AML-193 (cell line): ENCODE measurements at places on chromosomes 7 and 10.

DNA sequence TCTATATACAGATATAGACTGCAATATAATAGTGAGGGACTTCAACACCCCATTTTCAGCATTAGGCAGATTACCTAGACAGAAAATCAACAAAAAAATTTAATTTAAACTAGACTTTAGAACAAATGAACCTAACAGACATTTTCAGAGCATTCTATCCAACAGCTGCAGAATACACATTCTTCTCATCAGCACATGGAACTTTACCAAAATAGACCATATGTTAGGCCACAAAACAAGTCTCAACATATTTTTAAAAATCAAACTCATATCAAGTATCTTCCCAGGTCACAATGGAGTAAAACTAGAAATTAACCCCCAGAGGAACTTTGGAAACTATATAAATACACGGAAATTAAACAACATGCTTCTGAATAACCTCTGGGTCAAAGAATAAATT lies 169.6 kb downstream of the MTERF1 start:
- DNase-seq = no peak

DNA sequence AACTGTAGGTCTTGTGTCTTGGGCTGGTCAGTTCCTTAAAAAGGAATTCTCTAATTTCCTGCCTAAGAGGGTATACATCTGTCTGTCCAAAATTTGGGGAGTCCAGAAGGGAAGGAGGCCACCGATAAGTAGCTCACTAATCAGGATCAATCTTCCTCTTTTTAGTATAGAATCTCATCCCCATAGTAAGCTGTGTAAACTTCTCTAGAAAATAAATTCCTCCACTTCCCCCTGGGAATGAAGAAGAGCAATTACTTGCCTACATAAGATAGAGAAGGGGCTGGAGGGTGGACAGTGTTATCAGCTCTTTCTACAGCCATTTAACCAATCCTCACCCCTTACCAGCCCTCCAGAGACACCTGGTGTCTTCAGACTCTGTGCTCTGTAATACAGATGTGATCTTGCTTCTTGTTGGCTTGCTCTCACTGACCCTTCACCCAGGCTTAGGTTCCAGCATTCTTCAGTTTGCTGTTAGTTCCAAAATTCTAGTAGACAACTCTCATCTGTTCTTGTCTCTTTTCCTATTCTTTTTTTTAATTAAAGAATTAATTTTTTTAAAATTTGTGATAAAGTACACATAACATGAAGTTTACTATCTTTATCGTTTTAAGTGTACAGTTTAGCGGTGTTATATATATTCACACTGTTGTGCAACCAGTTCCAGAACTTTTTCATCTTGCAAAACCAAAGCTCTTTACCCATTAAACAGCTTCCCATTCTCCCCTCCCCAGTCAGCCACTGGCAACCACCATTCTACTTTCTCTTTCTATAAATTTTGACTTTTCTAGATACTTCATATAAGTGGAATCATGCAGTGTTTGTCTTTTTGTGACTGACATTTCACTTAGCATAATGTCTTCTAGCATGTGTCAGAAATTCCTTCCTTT lies 6.5 kb upstream of the PRKAR2B start:
- peak; percentile 38 for DNase-seq

- DNase-seq = no peak
These were observed 118.5 kb downstream of the NKX6-2 start for GRCh38 chr10:132667342-132668047.

GRCh38 chr10:59698326-59698725 lies 11.3 kb downstream of the SLC16A9 start:
- no peak for DNase-seq

DNA sequence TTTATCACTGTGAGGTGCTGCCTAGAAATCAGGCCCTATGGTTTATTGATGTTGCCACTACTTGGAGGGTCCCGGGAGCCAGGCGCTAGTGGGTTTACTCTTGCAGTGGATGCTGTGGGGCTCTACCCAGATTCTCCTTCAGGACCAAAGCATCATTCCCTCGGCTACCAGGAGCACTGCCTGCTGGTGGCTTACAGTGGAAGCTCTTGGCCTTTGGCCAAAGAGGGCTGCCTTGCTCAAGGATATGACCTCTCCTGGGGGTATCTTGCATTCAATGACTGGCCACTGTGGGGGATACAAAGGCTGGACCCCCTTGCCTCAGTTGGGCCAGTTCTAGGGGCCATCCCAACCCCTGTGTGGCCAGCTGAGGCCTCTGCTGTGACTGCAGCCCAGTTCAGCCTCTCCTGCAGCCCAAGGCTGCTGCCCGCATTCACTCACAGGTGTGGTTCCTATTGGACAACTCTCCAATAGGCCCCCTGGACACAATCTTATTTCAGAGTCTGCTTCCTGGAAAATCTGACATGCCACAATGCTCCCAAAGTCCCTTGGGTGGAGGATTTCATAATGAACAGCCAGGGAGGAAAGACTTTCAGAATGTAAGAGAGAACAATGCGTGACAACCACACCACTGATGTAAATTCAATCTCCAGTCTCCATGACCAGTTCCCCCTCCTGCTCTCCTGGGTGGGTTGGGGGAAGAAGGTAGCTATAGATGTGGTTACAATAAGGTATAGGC lies 196.3 kb downstream of the SNX10 start:
- DNase-seq = no peak

GRCh38 chr10:70405037-70405824 lies 1.3 kb downstream of the EIF4EBP2 start:
- peak; percentile 92 for DNase-seq

GRCh38 chr10:90571481-90572258 lies 286.2 kb downstream of the HTR7 start:
- DNase-seq = no peak

DNA sequence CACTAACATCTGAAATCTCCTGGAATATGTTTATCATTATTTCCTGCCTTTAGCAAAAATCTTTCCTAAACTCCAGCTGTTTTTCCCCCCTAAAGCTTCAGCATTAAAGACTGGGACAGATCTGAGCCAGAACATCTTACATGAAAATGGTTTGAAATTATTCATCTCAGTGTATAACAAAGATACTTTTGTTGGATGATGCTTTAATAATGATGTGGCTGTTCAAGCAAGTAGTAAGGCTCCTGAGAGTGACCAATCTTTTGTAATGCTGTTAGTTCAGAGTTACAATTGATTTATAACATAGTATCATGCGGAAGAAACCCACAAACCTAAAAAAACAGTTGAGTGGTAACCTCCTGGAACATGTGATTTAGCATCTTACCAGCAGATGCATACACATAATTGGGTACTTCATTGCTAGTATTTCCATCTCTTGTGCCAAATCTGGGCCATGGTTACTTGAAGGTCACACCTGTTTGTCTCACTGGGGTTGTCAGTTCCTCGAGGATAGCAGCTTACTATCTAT lies 1.5 kb downstream of the BZW2 start:
- DNase-seq = no peak

DNA sequence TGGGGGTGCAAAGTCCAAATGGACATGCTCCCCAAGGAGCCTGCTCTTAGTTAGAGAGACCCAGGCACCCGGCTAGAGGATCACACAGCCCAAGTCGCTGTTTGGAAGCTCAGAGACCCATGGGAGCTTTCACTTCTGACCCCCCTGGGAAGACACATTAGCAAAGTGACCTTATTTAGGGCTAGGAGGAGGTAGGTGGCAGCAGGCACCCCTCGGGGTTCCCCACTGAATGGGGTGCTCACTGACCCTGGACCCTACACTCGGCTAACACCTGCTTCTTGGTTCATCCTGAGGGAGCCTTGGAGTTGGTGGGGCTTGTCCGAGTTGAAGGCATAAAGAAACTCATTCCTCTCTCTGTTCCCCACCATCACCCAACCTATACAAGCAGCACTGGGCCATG lies 27.1 kb upstream of the HABP2 start:
- DNase-seq = no peak

DNA sequence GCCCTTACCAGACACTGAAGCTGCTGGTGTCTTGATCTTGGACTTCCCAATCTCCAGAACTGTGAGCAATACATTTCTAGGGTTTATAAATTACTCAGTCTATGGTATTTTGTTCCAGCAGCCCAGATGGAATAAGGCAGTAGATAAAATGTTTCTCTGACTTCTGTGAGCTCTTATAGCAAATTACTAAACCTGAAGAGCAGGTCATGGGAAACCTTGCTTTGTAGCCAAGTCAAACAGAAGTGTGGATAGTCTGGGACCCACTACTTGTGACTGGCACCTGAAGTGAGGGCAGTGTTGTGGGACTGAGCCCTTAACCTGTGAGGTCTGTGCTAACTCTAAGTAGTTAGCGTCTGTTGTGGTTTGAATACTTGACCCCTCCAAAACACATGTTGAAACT lies 4.6 kb upstream of the TBRG4 start:
- DNase-seq = no peak

- peak; percentile 2 for DNase-seq
These were observed 266.6 kb downstream of the POLR1F start for GRCh38 chr7:19442016-19442785.

GRCh38 chr10:111962951-111963350 lies 220.6 kb downstream of the GPAM start:
- DNase-seq = no peak

GRCh38 chr10:69464801-69465401 lies 13.6 kb downstream of the TSPAN15 start:
- DNase-seq = no peak

- no peak for DNase-seq
These were observed 799 bp downstream of the VAX1 start for GRCh38 chr10:117137031-117137910.

DNA sequence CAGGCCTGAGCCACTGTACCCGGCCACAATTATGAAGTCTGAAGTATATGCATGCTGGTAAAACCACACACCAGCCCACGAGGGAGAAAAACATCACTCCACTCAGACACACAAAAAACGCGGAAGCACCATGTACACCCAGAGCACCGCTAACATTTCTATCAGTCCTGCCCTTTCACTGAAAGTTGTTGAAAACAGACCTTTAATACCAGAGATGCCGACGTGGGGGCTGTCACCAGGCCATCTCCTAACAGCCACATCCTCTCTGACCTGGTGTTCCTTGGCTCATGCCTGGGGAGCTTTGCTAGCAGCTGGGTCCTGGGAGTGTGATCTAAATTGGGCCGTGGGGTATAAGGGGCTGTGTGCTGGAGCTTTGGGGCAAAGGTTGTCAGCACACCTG lies 49.8 kb downstream of the BAIAP2L1 start:
- no peak for DNase-seq
